ENCODE measurements at places on chromosomes 5 and 9.

- no peak for DNase-seq
These were observed 458.5 kb downstream of the RAB3C start for GRCh38 chr5:59041355-59041754.

DNA sequence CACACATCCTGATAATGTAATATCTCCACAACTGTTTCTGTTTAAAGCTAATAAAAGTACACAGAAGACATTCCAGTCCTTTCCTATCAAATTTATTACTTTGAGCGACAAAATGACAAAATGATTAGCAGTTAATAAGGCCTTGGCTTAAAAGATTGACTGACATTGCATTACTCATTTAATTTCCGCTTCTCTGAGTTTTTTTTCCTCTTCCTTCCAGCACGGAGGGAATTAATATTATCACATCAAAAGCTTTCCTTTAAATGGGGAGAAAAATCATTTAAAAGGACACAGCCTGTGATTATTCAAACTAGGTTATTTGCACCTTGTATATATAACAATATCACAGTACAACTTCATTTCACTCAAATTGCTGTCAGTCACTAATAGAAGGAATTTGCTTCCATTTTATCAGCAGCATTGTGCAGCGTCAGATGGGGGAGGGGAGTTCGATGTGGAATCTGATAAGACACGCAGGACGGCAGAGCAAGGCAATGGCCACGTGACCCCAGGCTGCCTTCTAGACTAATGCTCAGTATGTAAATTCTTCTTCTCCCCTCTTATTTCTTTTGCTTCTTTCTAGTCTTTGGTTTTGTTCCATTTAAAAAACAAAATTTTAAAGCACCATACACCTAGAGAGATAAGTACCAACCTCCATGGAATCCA, 400.5 kb downstream of the IRX1 start:
- DNase-seq: no peak

- DNase-seq: no peak
These were observed 83.6 kb upstream of the PITX1 start for GRCh38 chr5:135117590-135117989.

GRCh38 chr9:86350006-86350760, 4.0 kb downstream of the TUT7 start:
- DNase-seq: no peak

GRCh38 chr5:166722939-166723338, 1568.5 kb upstream of the WWC1 start:
- no peak for DNase-seq

GRCh38 chr5:113450929-113451328, 16.1 kb upstream of the TSSK1B start:
- no peak for DNase-seq

GRCh38 chr5:62271370-62271769, 34.6 kb upstream of the KIF2A start:
- no peak for DNase-seq

DNA sequence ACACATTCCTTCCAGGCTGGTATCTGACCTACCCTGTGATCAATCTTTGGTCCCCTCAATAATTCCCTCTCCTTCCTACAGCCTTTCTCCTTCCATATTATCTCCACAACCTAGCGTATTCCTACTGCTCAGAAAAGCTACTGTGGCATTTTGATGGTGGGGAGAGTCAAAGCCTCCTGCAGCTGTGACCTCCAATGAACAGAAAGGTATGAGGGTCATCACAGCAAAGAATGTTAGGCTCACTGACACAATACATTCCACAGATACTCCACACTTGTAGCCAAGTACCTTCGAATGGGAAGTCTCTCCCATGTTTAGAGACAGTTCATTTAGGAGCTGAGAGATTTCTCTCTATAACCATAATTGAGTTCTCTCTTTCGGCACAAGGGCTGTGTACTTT, 5.9 kb downstream of the FBN2 start:
- DNase-seq: no peak

DNA sequence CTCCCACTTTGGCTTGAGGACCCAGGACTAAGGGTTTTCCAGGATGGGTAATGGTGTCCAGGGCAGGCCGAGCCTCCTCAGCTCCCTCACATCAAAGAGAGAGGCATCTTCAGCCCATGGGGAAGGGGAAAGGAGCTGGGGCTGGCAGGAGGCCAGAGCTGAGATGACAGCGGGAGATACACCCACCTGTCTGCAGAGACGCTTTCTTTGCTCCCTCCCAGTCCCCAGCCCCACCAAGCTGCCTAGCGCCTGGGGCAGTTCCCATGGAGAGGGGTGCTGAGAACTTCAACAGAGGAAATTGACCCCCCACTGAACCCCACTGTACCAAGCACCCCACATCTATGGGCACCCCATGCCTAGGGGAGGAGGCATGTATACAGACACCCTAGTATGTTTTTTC, 10.6 kb downstream of the PCDH1 start:
- DNase-seq: no peak

DNA sequence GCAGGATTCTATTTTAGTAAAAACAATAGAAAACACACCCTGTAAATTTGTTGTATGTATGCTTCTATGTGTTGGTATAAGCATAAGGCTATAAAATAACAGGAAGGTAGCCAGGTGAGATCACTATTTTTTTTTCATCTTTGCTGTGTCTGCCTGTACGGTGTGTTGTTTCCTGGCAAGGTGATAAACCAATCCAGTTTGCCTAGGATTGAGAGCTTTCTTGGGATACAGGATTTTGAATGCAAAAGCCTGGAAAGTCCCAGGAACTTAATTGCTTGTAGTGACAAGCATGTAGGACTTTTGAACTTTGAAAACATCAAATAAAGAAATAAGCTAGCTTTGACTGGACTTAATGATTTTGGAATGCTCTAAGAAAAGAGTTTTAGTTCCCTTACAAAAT, 83.3 kb upstream of the RORB start:
- DNase-seq: no peak

DNA sequence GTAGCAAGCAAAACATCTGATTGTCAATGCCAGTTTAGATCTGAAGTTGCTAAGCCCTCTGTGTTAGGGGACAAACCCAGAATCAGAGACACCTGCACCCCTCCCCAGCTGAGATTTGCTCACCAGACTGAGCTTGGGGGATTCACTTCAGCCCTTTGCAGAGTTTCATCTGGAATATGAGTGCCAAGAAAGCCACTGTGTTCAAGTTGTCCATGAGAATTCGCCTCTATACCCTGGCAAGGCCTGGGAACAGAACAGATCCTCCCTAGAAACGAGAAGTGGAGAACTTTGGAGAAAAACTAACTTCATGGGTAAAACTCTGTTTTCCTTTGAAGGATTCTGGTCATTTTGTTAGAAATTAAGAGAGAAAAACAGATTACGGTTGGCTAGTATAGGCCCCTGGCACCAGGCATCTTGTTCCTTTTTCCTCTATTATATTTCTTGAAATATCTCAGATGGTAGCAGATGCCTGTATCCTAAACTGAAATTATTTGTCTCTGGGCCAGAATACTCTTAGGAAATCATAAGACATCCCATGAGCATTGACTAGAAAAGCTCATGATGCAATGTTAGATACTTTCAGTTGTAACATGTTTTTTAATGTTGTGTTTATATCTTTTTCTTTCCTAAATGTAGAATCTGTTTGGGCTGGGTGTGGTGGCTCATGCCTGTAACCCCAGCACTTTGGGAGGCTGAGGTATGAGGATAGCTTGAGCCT, 64.4 kb downstream of the SNX18 start:
- no peak for DNase-seq

DNA sequence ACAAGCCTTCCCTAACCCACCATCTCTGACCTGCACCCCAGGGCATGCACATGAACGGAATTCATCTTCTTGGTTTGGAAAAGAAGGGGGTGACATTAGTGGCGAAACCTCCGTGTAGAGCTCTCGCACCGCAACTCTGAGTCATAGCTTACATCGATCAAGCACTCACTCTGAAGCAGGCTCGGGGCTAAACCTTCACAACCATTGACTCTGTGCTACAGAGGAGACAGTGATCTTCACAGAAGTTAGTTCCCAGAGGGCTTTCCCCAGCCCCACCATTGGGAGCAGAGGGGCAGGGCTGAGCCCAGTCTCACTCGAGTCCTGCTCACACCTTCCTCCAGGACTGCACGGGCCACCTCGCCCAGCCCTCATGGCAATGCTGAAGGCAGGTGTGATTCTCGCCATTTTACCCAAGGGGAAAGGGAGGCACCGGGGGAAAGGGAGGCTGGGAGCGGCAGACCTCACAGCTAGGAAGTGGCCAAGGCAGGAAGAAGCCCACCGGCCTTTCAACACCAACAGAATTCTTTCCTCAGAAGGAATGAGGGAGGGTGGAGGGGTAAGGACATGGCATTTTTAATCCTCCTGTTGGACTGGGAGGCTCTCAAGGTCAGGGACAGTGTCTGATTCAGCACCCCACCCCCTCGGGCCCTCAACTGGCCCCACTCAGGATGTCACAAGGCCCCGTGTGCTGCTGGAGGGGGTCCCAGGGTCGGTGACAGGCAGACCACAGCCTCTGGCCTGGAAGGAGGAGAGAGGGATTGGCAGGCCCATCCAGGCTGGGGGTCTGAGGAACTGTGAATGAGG, 25.9 kb upstream of the IL17B start:
- no peak for DNase-seq

DNA sequence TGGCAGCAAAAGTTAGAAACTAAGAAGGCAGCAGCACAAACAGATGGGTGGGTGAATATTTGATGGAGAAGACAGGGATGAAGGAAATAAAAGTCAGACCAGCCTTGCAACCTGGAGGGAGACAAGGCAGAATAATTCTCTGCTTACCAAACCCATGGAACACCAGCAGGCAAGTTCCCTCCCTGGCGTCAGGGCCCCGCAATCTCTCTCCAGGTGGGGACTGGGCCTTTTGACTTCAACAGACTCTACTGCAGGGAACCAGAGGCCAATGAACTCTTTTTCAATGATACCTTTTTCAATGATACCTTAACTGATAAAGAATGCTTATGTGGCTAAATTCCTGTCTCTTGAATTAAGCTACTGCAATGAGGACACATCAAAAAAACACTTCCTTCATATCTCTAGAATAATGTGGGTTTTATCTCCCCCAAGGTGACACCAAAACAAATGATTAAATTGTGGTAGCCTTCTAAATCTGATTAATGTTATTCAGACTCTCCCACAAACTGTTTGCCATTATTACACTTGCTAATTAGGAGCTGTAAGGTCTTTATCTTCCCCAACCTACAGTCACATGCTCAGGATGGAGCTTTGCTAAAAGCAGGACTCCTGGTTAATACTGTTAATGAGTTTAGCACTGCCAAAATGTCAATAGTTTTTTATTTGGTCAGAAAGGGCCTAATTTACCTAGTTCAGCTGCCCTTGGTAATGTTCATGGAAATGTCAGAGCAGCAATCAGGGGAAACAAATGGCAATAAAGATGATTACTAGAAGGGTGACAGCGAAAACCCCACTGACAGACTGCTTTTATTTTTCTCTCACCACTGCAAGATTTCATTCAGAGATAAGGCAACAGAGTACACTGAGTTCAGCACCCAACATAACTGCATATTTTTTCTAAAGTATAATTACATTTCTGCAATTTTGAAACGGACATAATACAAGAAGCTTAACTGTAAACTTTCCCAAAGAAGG, 165.5 kb downstream of the TSSK1B start:
- no peak for DNase-seq

- no peak for DNase-seq
These were observed 2.7 kb upstream of the RAPGEF6 start for GRCh38 chr5:131637694-131638093.

DNA sequence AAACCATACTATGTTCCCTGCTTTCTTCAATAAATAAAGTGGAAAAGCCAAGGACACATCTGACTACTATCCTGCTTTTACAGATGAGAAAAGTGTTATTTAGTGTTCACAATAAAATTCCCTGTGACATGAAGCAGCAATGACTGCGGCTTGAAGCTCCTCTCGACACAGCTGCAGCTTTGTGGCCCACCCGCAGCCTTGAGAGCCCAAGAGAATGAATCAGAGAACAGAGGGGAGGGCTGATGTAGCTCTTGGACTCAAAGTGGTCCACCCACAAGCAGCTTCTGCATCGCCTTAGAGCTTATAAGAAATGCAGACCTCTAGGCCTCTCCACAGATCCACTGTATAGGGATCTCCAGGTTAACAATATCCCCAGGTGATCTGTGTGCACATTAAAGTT, 181.3 kb upstream of the GNA14 start:
- DNase-seq: no peak

DNA sequence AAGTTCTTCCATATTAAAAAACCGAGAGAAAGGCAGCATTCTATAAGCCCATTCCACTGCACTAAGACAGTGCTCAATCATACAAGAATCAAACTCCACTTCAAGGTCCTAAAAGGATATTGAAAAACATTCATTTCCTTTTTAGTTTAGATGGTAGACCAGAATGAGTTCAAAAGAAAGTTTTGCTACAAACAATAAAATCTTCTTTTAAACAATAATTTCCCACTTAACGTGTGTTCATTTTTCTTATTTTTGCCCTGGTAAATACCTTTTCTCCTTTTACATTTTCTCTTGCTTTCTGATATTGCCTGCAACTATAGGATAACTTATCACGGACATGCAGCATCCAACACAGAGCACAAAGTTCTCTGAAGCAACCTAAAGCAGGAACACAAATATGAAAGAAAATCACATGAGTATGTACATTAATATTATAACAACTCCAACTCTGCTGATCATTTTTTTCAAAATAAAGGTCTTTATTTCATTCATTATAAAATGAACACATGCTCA, 61.7 kb downstream of the CPLANE1 start:
- DNase-seq: no peak
